ENCODE measurements at places on chromosomes 16 and 17.

DNA sequence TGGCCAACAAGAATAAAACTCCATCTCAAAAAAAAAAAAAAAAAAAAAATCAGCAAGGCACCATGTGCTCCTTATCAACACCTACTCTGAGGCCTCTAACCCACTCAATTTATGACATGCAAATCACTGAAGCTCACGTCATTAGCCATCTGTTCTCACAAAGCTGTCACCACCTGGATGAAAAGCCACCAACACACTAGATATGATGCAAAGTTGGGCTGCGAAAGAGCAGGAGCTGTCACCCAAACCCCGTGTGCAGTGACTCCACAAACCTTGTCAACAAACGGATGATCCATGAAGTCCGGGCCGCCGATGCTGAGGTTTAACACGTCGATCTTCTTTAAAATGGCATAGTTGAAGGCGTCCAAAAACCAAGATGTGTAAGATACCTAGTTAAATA lies 25.3 kb downstream of the MBTPS1 start:
- no peak for DNase-seq

DNA sequence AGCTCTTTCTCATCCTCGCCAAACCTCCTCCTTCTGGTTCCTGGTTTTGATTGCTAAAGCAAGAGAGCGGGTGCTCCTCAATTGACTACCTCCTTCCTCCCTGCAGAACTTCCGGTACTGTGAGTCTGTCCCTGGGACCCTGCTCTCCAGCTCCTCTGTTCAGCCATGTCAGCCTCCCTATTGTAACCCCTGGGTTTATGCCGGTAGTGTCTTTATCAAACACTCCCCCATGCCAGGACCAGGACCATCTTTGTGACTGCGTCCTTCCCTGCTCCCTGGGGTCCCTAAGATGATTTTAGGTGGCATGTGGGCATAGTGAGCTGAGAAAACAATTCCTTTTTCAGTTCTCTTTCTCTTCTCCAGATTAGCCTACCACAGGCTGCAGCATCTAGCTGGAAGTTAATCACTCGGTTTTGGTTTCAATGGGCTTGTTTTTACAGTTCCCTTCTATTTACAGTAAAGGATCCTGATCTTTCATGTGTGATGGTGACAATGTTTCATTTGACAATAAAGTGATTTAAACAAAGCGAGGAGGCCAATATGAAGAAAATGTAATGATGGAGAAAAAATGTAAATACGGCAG lies 27.7 kb upstream of the IL21R start:
- DNase-seq: no peak

- DNase-seq: no peak
Measured at GRCh38 chr16:52034830-52035229, 512.1 kb downstream of the TOX3 start.

- DNase-seq: no peak
Measured at GRCh38 chr17:40884708-40885512, at the start of gene KRT20. KRT20 (minus strand) TSS chr17:40885242; CDS start chr17:40885185, 57 bp downstream.

DNA sequence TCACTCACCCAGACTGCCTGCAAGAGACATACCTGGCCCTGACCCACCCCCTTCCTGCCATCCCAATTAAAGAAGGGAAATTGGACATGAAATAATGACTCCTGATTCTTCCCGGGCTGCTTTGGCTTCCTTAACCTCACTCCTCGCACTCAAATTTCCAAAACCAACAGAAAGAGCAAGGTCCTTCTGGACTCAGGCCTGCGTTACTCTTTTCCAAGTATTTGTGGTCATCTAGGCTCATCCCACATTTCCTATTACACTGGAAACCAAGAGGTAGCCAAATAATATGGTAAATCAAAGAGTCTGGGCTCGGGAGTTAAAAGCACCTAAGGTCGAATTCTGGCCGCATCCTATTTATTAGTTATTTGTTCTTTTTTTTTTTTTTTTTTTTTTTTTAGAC lies 359.3 kb downstream of the NPIPA8 start:
- no peak for DNase-seq
